ENCODE measurements at places on chromosomes 1 and 21.
A peak's percentile ranks its signal among the peaks of the same experiment; 100 is the strongest.

GRCh38 chr1:115545791-115546733, 95.7 kb upstream of the VANGL1 start:
- peak; percentile 60 for DNase-seq

DNA sequence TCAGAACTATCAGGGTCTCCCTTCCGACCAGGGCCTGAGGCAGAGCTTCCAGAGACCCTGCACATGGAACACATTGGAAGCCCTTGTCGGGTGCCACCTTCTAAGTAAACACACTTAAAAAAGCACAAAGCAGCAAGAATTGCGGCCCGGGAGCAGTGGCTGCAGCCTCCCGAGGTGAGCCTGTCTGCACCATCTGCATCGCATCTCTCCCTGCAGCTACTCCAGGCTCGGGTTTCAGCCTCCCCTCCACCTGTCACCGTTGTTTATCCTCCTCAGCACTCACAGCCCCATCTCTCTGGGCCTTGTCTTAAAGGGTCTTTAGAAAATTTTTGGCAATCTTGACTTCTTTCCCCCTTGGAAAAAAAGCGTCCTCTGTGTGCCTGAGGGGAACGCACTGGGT, 95.1 kb upstream of the ARHGEF16 start:
- DNase-seq = peak; percentile 65

DNA sequence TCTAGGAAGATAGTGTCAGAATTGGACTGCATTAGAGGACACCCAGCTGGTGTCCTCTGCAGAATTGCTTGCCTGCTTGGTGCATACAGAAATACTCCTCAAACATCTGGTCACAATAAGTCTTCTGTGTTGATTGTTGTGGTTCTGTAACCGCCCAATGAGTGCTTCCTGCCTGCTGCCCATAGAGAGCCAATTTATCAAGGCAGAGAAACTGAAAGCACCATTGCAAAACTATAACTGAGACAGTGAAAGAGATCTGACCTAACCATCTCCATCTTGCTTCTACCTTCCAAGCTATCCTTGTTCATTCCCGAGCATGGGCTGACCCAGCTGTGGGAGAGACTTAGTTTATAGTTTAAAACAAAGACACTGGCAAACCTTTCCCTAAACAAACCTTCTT, 462.4 kb upstream of the RGS18 start:
- no peak for DNase-seq

DNA sequence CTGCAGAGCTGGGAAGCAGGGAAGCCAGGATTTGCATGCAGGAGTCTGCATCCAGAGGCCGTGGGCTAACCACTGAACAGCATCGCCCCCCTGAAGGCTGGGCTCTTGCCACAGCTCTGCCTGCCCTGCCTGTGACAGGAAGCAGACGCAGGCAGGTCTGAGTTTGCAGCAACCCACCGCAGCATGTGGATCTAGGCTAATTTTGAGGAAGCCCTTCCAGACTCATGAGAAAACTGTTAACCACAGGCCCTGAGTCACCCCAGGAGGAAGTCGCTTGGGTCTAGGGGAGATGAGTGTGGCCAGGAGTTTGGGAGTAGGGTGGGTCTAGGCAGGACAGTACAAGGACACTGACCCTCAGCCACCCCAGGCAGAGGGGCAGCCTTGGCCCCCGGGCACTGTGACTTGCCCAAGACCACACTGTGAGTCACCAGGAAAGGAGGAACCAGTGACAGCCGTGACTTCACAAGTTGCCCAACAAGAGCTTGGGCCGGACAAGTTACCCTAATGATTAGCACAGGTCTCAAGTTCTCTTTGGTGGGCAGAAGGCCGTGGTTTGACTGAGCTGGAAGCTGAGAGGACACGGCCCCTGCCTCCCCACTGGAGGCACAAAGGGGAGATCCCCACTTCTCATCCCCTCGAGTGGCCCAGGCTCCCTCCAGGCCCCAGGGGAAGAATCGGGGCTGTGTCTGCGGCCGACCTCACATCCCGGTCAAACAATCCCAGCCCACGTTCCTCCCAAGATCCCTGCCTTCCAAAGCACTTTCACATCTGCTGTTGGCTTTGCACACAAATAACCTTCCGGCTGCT, 826 bp downstream of the LAPTM5 start:
- peak; percentile 31 for DNase-seq

GRCh38 chr1:169460191-169460833, 25.4 kb downstream of the SLC19A2 start:
- DNase-seq = no peak

GRCh38 chr21:41653954-41654491, 112.8 kb downstream of the RIPK4 start:
- no peak for DNase-seq

- no peak for DNase-seq
These were observed 75.7 kb downstream of the BCAR3 start for GRCh38 chr1:93605812-93606512.

DNA sequence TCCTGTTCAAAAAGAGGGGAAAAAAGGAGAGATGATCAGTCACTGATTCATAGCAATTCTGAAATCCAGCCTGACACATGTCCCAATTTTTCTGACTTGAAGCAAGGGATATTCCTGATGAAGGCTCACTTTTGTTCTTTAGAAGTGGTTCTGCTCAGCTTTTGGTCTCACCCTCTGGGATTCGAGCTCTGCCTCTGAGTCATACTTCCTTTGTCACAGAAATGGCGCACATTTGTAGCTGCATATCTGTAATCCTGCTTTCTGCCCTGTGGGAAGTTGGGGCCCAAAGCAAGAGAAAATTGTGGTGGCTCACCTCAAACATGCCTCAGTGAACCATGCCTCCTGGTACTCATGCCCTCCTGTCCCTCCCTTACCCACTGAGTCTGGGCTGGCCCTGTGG, 22.3 kb upstream of the FAM78B start:
- DNase-seq = no peak

DNA sequence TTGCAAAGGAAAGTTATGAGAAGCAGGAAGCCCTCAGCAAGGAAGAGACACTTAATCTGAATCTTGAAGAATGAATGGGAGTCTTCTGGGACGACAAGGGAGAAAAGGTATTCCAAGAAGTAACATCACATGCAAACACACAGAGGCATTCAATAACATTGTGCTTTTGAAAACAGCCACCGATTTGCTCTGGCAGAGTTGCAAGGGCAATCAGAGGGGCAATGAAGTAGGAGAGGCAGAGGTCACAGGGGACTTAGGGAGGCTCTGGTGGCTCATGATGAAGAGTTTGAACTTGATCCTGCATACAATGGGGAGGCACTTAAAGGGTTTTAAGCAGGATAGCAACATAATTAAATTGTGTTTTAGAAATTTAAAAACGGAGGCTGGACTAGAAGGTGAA, 107.7 kb downstream of the DDX20 start:
- DNase-seq = no peak

DNA sequence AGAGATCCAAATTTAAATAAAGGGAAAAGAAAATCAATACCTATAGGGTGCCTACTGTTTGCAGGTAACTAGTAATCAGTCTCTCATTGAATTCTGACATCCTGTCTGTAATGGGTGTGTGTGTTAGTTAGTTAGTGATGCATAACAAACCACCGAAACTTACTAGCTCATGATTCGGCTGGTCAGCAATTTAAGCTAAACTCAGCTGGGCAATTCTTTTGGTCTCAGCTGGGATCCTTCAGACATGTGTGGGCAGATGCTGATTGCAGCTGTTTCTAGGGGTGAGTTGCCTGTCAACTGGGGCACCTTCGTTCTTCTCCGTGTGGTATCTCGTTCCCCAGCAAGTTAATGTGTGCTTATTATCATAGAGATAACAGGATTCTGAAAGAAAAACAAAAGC, 40.2 kb upstream of the ZNF124 start:
- no peak for DNase-seq

- DNase-seq = no peak
These were observed 22.6 kb upstream of the PRELP start for GRCh38 chr1:203453016-203453415.

- DNase-seq = no peak
These were observed 688.5 kb downstream of the MATN1 start for GRCh38 chr1:30034627-30035521.

DNA sequence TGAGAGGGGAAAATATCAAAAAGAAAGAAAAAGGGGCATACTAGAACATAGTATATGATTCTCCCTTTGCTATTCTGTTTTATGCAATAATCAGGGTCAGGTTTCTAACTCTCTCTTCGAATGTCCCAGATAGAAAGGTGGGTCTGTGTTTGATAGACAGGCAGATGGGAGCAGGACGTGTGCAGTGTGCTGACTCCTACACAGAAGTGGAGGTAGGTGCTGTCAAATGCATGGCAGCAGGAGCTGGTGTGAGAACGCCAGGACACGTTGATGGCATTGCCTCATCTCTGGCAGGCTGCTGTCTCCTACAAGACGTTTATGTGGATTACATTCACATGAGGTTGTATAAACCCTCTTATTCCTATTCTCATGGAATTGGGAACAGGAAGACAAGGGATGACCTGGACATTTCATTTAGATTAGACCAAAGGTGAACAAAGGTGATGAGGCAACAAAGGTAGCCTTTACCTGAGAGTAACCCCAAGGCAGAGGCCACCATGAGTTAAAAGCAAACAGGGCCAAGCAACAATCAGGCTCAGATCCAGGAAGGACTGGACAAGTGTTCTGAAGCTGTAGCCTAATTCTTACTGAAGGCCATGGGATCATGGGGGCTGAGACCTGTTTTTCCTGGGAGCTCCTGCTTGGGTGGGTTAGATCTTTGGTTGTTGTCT, 37.8 kb downstream of the KCNK1 start:
- DNase-seq = no peak

DNA sequence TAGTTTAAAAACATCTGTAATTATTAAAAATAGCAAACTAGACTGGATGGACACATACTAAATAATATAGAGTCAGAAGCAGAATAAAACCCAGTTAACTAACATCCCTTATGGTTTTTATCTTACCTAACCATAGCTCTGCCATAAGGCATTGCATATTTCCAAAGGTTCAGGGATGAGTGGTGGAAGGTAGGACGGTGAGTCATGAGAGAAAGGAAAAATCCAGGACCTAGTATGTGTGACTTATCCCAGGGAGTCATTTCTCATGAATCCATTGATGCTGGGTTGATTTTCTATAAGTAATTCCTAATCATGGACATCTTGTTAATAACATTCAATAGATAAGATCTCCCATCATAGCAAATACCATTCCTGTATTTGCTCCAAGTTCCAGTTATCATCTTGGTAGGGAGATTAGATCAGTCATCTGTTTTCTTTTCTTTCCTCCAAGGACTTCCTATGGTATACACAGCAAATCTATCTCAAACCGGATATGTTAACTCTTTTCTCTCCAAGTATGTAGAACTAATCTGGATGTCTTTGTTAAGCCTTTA, 490.7 kb upstream of the B3GALT2 start:
- DNase-seq = no peak

- DNase-seq = no peak
These were observed 111.9 kb downstream of the NRIP1 start for GRCh38 chr21:14952916-14953315.

- DNase-seq = no peak
These were observed 79.6 kb downstream of the UBR4 start for GRCh38 chr1:19130468-19130867.

DNA sequence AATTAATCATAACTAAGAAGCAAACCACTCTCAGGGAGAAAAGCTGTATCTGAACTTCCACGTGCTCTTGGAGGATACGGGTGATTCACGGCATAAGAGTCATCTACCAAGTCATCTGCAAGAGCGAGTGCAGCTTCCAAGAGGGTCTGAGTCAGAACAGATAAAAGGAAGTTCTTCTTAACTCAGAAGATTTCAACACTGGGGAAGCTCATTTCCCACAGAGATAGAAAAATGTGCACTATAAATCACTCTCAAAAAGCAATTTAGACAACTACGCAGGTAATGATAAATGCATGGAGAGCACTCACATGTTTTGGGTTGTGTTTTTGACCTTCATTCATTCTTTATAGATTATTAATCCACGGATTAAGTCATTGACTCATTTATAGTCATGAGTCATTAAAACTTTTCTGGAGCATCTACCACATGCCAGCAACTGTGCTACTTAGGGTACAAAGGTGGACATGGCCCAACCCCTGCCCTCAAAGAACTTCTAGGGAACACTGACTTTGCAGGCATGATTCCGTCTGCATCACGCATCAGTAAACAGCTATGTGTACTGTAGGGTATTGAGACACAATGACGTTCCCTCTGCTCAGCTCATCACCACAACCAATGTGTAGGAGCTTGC, 20.8 kb downstream of the KCNJ15 start:
- DNase-seq = peak; percentile 54

GRCh38 chr1:227440182-227440581, 121.9 kb upstream of the CDC42BPA start:
- DNase-seq = no peak

DNA sequence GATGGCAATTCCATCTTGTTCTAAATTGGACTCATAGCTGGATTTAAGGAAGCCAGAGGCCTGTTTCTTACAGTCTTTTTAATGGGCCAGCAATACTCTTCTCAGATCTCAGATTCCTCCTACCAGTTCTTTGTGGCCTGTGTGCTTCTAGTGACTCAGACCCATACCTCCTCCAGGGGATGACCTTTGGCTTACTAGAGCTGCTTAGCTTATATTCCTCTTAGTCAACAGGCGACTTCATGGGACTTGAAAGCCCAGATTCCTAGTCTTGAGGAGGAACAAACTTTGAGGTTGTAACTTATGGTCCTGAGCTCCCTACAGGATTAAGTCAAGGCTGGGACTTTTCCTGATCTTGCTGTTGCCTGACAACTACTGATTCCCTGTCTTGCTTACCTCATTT, 12.4 kb upstream of the PAPPA2 start:
- DNase-seq = no peak

GRCh38 chr1:202153284-202153683, 7.1 kb downstream of the PTPN7 start:
- no peak for DNase-seq

- no peak for DNase-seq
These were observed 18.9 kb upstream of the MEAF6 start for GRCh38 chr1:37533317-37534093.

- no peak for DNase-seq
These were observed 2.0 kb upstream of the WNT2B start for GRCh38 chr1:112506731-112507130.

GRCh38 chr1:26412180-26412840, 1.7 kb downstream of the LIN28A start:
- DNase-seq = no peak

DNA sequence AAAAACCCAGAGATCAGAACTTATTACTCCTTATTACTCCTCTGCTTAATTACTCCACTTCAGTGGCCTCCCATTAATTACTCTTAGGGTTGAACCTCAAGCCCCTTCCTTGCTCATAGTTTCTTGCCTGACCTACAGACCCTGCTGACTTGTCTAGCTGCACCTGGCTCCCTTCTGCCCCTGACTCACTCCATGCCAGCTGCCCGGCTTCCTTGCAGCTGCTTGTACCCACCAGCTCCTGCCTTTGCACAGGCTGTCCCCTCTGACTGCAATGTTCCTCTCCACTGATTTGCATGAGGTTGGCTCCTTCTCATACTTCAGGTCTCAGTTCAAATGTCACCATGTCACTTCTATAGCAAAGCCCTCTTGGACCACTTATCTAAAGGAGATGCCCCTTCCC, 1.9 kb upstream of the PTPRU start:
- no peak for DNase-seq

Data from thyroid gland (tissue), 4 donors.